H9 (cell line): ENCODE measurements at places on chromosomes 2 and 18.

DNA sequence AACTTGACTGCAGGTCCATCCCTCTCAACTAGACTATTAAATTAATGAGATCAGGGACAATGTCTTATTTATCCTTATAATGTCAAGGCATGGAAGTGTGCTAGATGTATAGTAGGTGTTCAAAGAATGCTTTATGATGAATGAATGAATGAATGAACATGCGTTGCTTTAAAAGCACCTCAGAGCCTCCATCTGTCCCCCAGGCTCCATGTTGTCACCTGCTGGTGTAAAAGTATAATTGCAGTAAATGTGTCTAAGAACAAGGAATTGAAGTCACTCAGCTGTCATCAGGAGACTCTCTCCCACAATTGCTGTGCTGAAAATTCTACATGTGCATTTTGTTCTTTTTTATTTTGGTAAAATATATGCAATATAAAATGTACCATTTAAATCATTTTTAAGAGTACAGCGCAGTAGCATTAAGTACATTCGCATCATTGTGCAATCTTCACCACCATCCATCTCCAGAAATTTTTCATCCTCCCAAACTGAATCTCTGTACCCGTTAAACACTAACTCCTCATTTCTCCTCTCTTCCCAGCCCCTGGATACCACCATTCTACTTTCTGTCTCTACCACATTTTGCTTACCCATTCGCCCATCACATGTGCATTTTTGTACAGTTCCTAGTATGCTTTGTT, 52.6 kb downstream of the GNAL start:
- no peaks in the 10 kb centered on the region for H3K4me1 ChIP-seq
- no peak overlapping the region for H3K27ac ChIP-seq
- DNase-seq: no peak
- H3K36me3 ChIP-seq: no peaks in the 10 kb centered on the region
- H3K27me3 ChIP-seq: no peaks in the 10 kb centered on the region

DNA sequence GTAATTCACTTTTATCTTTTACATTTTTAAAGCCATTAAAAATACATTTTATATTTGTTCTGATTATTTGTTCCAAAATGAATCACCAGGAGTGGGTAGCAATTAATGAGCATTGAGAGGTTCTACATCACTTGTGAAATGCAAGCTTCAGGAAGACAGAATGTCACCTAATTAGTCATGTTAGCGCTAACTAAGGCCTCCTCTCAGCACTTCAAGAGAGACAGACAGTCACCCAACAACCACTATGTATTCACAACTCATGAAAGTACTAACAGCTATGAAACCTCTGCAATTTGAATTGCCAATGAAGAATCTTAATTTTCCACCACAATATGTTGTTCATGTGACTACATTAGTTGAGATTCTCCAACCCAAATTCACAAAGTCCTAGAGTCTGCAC, 611.0 kb downstream of the KCNJ3 start:
- no peak overlapping the region for H3K27ac ChIP-seq
- H3K36me3 ChIP-seq: no peaks in the 10 kb centered on the region
- H3K27me3 ChIP-seq: no peaks in the 10 kb centered on the region
- no peaks in the 10 kb centered on the region; the same call in 1 of the 2 replicates for H3K4me1 ChIP-seq
- no peak overlapping the region for H3K4me3 ChIP-seq

- no peaks in the 10 kb centered on the region for H3K36me3 ChIP-seq
- no peak for DNase-seq
- no peaks in the 10 kb centered on the region for H3K27me3 ChIP-seq
These were observed 305.9 kb downstream of the ARHGAP15 start for GRCh38 chr2:143435131-143435530.

DNA sequence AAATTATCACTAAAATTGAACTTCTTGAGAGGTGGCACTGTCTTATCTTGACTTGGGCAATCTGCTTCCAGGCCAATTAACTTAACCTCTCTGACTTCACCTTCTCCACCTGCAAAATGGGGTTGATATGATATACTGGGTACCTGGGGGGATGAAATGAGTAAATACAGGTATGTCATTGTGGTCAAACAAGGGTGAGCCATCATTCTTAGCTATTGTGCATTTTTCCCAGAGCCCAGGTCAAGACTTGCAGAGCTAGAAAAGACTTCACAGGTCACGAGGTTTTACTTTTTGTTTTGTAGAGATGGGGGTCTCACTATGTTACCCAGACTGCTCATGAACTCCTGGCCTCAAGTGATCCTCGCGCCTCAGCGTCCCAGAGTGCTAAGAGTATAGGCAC, 145.0 kb downstream of the PRKCE start:
- H3K27me3 ChIP-seq: no peaks in the 10 kb centered on the region
- no peaks in the 10 kb centered on the region; the same call in 2 of the 3 replicates for H3K36me3 ChIP-seq
- no peak overlapping the region for H3K4me3 ChIP-seq
- H3K4me1 ChIP-seq: no peaks in the 10 kb centered on the region

GRCh38 chr18:5982332-5982731, 87.0 kb upstream of the TMEM200C start:
- no peak for DNase-seq
- peaks cover 5% of the 10 kb centered on the region for H3K4me1 ChIP-seq
- no peak overlapping the region for H3K27ac ChIP-seq
- H3K27me3 ChIP-seq: no peaks in the 10 kb centered on the region

GRCh38 chr2:168661863-168662256, 140.6 kb upstream of the NOSTRIN start:
- no peaks in the 10 kb centered on the region for H3K27me3 ChIP-seq
- DNase-seq: no peak
- H3K4me3 ChIP-seq: no peak overlapping the region; the same call in 2 of the 3 replicates
- H3K4me1 ChIP-seq: peaks cover 3% of the 10 kb centered on the region; the same call in 1 of the 2 replicates

- DNase-seq: no peak
- H3K4me3 ChIP-seq: no peak overlapping the region
- H3K4me1 ChIP-seq: no peaks in the 10 kb centered on the region
- H3K27me3 ChIP-seq: no peaks in the 10 kb centered on the region
- no peak overlapping the region for H3K27ac ChIP-seq
These were observed 374.5 kb downstream of the NCKAP5 start for GRCh38 chr2:133193544-133194361.

- peak; percentile 12 for DNase-seq
- no peak overlapping the region for H3K27ac ChIP-seq
- H3K27me3 ChIP-seq: no peaks in the 10 kb centered on the region; the same call in 1 of the 2 replicates
- H3K4me1 ChIP-seq: no peaks in the 10 kb centered on the region; the same call in 1 of the 2 replicates
- H3K4me3 ChIP-seq: no peak overlapping the region; the same call in 2 of the 3 replicates
These were observed 87.8 kb upstream of the SNTG2 start for GRCh38 chr2:862731-863466.

DNA sequence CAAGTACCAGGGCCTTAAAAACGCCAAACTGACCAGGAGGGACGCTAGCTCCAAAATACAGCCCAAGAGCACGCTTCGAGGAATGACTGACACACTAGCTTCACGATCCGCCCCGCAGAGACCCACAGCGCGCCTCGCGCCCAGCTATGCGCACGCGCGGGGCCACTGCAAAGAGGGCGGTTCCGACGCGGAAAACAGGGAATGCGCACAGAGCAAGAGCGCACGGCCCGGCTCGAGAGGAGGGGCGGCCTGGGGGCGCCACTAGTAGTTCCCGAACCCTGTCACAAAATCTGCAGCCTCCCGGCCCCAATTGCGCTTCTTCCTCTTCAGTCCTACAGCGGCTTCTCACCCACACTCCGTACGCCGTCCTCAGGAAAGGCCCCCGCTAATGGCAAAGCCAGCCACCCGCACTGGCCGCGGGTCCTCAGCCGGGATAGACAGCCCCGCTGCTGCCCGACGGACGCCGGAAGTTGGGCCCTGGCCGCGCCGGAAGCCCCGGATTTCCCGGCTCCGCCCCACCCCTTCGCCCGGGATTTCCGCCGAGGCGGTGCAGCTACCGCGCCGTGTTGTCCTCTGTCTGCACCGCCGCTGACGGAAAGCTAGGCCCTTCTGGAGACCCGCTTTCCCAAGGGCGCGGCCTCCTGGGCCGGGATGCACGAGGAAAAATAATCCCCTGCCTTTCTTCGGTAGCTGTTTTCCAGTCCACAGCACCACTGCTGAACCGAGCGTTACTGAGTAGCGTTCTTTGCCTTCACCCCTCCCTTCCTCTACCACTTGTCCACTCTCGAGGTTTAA, at the start of gene HDHD2:
Gene HDHD2 (minus strand): TSS at position 472 of the 795 bp plus-strand sequence. CDS start 14,061 bp downstream, outside the sequence.
- no peaks in the 10 kb centered on the region for H3K27me3 ChIP-seq
- peaks cover 2% of the 10 kb centered on the region; the same call in 1 of the 2 replicates for H3K4me1 ChIP-seq
- no peaks in the 10 kb centered on the region for H3K36me3 ChIP-seq
- peak within 1 kb of the TSS; percentile 95 for H3K4me3 ChIP-seq
- peak; percentile 86 for DNase-seq
- no peak within 1 kb of the TSS for H3K27ac ChIP-seq

GRCh38 chr2:182540252-182540651, 113.4 kb upstream of the PDE1A start:
- no peak overlapping the region; the same call in 2 of the 3 replicates for H3K4me3 ChIP-seq
- H3K27ac ChIP-seq: no peak overlapping the region
- no peaks in the 10 kb centered on the region for H3K36me3 ChIP-seq
- no peak for DNase-seq
- H3K4me1 ChIP-seq: no peaks in the 10 kb centered on the region

- H3K36me3 ChIP-seq: no peaks in the 10 kb centered on the region
- DNase-seq: no peak
- H3K4me1 ChIP-seq: no peaks in the 10 kb centered on the region
These were observed 451.3 kb upstream of the VWC2L start for GRCh38 chr2:213959589-213959988.

- no peaks in the 10 kb centered on the region for H3K4me1 ChIP-seq
- DNase-seq: no peak
- no peaks in the 10 kb centered on the region for H3K27me3 ChIP-seq
- no peak overlapping the region for H3K4me3 ChIP-seq
These were observed 9.8 kb downstream of the AFTPH start for GRCh38 chr2:64533882-64534281.

- H3K27me3 ChIP-seq: no peaks in the 10 kb centered on the region
- DNase-seq: no peak
- H3K36me3 ChIP-seq: no peaks in the 10 kb centered on the region
- H3K4me1 ChIP-seq: no peaks in the 10 kb centered on the region; the same call in 1 of the 2 replicates
These were observed 432.2 kb upstream of the HNRNPA3 start for GRCh38 chr2:176780348-176780747.

DNA sequence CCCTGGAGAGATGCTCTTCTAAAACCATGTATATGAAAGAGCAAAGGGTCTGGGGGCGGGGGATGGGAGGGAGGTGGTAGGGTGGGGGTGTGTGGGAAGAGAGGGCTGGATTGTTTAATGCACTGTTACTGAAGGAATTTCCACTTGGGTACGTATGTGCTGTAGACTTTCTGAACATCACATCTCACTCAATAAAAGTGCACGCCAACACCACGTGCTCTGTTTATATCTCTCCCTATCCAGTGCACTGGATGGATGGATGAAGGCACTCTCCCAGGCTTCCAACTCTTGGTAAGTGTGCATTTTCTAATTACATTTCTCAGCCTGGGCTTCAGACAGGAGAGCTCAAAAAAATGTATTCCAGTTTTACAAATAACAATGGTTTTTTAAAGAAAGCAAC, 184.3 kb upstream of the SIX2 start:
- no peak for DNase-seq
- H3K27me3 ChIP-seq: no peaks in the 10 kb centered on the region; the same call in 1 of the 2 replicates
- H3K4me1 ChIP-seq: peaks cover 4% of the 10 kb centered on the region
- H3K4me3 ChIP-seq: no peak overlapping the region
- no peaks in the 10 kb centered on the region for H3K36me3 ChIP-seq

DNA sequence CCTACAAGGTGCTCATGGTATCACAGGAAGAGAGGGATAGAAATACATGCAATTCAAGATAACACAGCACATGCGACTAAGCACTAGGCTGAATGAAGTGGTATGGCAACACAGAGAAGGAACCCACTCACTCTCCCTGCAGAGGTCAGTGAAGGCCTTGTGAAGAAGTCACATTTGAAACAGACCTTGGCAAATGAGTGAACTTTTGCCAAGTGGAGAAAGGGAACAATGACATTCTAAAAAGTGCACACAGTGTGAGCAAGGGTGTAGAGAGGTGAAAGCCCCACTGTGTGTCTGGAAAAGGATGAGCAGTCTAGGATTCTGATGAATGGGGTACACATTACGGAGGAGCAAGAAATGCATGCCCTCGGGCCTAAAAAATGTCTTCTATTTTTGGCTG, 23.3 kb downstream of the KLF7 start:
- H3K36me3 ChIP-seq: peaks cover 17% of the 10 kb centered on the region
- H3K4me1 ChIP-seq: peaks cover 17% of the 10 kb centered on the region
- no peak for DNase-seq
- no peak overlapping the region for H3K27ac ChIP-seq
- H3K4me3 ChIP-seq: no peak overlapping the region

DNA sequence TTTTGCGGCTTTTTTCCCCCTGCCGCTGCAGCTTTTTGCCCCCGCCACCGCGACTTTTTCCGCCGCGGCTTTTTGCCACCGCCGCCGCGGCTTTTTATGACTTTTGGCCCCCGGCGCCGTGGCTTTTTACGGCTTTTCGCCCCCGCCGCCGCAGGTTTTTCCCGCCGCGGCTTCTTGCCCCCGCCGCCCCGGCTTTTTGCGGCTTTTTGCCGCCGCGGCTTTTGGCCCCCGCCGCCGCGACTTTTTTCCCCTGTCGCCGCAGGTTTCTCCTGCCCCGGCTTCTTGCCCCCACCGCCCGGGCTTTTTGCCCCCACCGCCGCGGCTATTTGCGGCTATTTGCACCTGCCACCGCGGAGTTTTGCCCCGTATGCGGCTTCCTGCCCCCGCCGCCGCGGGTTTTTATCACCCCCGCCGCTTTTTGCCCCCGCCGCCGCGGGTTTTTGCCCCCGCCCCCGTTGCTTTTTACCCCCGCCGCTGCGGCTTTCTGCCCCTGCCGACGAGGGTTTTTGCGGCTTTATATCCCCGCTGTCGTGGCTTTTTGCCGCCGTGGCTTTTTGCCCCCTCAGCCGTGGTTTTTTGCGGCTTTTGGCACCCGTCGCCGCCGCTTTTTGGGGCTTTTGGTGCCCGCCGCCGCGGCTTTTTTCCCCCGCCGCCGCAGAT, 2750.9 kb downstream of the RPIA start:
- H3K27ac ChIP-seq: no peak overlapping the region
- H3K4me1 ChIP-seq: no peaks in the 10 kb centered on the region
- peaks cover 2% of the 10 kb centered on the region; the same call in 1 of the 2 replicates for H3K27me3 ChIP-seq
- H3K4me3 ChIP-seq: no peak overlapping the region

GRCh38 chr2:8584174-8585066, 97.4 kb upstream of the ID2 start:
- no peaks in the 10 kb centered on the region for H3K36me3 ChIP-seq
- H3K27ac ChIP-seq: no peak overlapping the region
- H3K27me3 ChIP-seq: no peaks in the 10 kb centered on the region
- no peaks in the 10 kb centered on the region; the same call in 1 of the 2 replicates for H3K4me1 ChIP-seq
